ENCODE measurements at places on chromosomes 7 and 10.

DNA sequence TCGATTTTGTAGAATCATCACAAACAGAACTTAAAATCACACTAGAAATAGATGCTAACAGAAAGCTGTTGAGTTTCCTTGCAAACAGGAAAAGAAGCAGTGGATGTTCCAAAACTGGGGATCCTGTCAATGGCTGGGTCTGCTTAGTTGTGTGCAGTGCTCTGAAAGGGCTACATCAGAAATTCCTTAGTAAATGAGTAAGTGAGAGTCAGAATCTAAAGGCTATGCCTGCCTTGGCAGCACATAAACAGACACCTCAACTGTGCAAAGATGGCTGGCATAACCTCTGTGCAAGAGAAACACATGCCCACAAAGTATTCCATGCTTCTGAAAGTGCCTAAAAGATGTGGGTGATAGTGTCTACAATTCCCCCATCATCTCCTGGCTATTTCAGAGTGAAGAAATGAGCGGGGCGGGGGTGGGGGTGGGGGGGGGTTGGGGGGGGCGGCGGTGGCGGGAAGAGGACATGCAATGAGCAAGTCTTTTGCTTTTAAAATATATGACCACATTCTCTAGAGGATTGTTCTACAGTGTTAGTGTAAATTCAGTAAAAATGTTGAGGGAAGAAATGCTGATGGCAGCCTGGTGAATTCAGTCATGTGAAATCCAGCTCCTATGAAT, 138.1 kb upstream of the LAMB4 start:
- no peak for DNase-seq

- no peak for DNase-seq
These were observed 67.2 kb upstream of the POT1 start for GRCh38 chr7:124996778-124997177.

DNA sequence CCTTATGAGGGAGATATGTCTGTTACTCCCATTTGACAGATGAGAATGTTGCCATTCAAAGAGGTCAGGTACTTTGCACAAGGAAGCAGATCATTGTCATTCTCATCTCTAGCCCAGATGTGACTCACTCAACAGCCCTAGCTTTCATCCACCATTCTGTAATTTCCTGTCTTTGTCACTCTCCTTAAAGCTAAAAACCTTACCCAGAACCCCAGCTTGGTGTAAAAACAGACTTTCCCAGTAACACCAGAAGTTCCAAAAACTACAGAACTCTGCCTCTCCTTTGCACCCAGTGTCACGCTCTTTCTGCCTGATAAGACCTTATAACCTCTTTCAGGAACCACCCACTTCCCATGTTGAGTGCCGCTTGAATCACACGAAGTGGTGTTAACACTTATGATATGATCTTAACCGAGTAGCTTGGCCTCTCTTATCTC, 89.1 kb upstream of the SP4 start:
- no peak for DNase-seq

DNA sequence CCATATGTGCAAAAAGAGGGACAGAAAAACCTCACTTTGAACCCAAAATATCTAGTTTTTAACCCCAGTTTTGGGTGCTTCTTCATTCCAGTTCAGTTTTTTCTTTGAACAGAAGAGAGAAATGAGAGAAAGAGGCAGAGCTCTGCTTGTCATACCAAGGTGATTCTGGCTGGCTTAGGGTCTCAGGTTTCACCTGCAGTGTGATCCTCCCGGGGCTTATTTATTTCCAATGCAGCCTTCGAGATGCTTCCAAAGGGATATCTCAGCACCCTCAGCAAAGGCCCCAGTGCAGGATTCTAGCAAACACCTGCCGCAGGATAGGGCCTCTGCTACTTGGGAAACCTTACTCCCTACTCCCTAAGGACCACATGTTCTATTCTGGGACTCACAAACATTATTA, 131.3 kb downstream of the WDR11 start:
- DNase-seq, result no peak

DNA sequence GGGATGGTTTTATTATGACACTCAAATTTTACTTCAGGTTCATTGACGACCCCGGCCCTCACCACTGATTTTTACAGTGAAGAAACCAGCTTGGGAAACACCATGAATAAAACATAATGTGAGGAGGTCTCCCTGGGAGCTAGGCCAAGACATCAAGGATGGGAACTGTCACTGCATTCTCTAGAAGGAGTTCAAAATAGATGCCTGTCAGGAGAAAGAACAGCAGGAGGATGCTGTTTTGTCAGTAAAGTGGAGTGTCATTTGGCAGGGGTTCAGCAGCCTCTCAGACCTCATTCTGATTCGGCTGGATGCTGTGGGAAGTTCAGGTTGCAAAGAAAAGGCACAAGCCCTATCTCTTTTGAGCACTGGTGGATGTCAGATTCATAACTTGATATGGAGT, 360.3 kb upstream of the C7orf33 start:
- DNase-seq, result no peak

DNA sequence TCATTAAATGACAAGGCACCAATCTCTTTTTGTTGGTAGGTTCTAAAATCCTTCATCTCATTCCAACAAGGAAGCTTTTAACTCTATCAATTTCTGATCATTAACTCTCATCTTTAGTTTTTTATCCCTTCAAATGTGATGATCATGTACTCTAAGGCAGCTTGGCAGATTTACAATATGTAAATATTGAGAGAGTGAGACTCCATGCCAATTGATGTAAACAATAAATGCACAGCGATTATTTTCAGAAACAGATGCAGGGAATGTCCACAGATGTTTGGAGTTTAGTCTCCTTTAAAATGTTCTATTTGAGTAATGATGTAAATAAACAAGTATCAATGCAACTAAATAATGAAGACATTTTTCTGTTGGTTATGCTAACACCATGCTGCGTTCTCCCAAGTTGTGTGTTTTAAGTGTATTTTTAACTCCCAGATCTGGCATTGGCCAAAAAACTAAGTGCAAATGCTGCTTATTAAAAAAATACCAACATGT, 213.8 kb downstream of the AHR start:
- no peak for DNase-seq

DNA sequence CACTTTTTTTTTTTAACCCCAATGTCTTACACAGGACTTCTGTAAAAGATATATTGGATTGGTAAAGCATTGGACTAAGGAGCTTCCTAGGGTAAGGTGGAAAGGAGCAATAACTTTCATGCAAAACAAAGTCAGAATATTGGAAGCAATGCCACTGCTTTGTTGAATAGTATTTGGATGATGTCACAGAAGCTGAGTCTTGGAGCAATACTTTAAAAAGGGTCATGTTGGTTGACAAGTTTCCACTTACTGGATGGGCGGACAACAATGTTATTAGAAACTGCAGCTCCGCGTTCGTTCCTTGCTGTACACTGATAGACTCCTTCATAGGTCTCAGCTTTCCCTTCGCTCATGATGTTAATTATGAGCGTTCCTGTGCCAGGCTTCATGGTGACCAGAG, 101.9 kb upstream of the LAMB4 start:
- DNase-seq, result no peak

DNA sequence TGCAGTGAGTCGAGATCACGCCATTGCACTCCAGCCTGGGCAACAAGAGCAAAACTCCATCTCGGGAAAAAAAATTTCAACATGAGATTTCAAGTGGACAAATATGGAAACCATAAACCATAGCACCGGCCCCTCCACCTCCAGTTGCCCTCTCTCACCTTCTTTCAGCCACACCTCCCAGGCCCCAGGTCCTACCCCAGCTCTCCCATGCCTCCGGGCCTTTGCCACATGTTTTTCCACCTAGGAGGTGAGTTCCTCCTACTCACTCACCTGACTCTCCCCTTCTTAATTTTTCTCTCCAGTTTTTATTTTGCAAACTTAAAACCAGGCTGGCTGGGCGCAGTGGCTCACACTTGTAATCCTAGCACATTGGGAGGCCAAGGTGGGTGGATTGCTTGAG, 13.7 kb upstream of the CLDN4 start:
- DNase-seq, result no peak

- DNase-seq, result no peak
These were observed 486.4 kb downstream of the PHTF2 start for GRCh38 chr7:78284945-78285344.

DNA sequence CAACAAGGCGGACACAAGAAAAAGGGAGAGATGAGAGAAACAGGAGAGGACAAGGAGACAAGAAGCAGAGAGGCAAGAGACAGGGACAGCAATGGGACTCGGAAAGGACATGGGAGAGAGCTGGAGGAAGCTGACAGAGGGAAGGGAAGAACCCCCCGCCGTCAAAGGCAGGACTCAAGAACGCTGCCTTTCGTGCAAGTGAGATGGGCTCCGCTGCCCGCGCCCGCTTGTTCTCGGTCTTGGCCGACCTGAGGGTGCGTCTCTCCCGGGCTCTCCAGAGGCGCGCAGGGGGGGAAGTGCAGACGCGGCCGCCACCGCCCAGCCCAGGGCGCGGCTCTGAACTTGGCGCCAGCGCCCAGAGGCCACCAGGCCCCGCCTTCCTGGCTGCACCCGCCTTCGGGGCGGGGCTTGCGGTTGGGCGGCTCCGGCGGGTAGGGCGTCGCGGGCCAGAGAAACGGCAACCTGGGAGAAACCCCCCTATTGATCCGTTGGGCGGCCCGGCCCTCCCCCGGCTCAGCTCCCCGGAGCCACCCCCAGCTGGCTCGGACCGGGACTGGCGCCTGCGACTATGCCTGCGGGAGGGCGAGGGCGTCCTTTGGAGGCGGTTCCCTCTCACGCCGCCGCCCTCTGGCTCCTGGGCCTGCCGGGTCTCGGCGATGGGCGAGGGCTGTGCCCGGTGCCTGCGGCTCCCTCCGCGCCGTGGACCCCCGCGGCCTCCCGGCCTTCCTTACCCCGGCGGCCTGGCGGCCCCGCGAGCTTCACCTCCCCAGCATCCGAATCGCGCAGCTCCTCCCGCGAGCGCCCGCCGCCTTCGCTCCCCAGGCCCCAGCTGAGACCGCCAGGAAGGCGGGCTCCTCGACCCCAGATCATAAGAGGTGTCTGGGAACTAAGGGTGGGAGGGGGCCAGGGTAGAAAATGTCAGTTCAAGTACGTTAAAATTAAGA, 2.2 kb upstream of the ANTXRL start:
- DNase-seq, result peak; percentile 76

GRCh38 chr7:116665332-116665996, 6.5 kb upstream of the MET start:
- DNase-seq, result no peak

DNA sequence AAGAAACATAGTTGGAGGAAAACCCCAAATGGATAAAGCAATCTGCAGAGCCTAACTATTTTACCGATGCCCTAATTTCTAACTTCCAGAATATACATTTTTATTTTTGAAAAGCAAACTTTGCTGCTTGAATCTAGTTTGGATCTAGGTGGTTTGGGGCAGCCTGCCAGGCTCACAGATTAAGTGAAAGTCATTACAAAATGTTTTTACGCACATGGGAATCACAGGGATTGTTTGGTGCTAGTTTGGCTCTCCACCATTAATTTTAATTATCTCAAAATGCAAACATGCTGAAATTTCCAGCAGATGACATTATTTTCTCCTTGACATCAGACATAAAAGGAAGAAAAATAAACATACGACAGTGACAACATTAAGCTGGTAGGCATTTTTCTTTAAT, 166.7 kb upstream of the INHBA start:
- DNase-seq, result no peak

- no peak for DNase-seq
These were observed 397.9 kb downstream of the TNS3 start for GRCh38 chr7:47183862-47184590.

DNA sequence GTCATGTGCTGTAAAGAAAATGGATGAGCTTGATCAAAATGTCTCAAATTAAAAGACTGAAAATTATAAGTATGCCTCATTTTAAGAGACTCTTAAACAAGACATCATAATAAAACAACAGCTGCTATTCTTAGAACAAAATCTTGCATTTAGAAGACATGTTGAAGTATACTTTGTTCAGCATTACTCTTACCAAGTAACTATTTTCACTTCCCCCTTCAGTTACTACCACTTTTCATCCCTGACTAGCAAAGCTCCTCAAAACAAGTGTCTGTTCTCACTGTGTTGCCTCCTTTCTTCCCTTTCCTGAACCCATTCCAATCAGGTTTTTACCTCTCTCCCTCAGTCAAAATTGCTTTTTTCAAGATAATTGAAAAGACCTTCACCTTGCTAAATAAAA, 31.6 kb downstream of the ELAPOR2 start:
- no peak for DNase-seq

DNA sequence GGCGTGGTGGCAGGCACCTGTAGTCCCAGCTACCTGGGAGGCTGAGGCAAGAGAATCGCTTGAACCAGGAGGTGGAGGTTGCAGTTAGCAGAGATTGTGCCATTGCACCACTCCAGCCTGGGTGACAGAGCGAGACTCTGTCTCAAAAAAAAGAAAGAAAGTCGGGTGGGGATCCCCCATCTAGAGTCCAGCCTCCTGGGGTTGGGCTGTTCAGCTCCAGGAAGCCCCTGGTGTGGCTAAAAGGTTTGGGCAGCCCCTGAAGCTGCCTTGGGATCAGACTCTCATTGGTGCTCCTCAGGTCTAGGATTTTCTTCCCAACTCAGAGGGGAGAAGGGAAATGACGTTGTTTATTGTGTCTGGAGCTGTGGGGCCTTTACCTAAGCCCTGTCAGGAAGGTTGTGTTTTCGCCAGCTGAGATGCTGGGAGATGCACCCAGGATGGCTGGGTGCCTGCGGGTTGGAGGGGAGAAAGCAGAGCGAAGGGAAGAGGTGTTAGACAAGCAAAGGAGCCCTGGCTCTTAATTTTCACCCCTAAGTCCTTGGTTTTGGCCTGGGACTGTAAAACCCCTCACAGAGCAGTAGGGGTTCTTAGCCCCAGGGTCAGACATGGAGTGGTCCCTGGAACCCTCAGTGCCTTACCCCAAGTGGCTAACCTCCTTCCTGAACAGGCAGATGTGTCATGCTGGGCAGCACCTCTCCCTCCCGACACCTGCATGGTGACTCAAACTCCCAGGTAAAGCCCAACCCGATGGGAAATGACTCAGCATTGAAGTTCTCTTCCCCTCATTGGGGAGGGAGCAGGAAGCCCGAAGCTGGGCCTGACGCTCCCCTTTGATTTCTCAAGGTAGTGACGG, 21.1 kb downstream of the PLAU start:
- peak; percentile 58 for DNase-seq

DNA sequence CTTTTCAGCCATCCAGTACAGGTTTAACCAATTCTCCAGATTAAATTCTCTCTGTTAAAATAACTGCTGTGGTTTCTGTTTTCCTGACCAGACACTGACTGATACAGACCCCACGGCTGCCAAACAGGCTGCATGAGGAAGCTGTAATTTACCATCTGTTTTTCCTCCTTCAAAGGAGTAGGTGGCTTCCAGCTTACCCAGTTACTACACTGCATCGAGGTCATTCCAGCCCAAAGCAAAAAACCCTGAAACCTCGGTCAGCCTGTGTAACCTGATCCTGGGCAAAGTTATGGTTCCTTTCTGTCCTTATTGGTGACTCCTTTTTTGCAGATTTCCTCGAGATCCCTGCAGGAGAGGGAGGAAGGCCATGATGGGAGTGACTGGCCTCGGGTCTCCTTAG, 27.9 kb upstream of the LOXL4 start:
- DNase-seq, result no peak

DNA sequence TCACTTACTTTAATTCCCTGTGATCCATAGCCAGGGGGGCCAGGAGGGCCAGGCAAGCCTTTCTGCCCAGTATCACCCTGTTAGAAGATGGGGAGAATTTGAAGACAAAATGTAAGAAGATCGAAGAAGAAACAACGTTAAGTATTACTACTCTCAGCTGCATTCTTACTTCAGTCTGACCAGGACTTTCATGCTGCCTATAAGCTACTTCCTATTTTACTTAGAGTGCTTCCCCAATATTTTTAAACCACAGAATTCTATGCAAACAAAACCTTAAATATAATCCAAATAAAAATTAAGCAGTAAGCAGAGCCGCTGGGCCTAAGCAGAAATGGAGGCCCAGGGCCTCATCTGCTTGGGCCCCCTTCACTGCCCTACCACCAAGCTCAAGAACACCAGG, 117.8 kb downstream of the COL28A1 start:
- DNase-seq, result no peak

- DNase-seq, result no peak
These were observed 692.5 kb upstream of the IGFBP3 start for GRCh38 chr7:46613551-46613950.
